Non-pigmented ciliary epithelial cell (primary cell): ENCODE measurements at places on chromosomes 1 and 21.

DNA sequence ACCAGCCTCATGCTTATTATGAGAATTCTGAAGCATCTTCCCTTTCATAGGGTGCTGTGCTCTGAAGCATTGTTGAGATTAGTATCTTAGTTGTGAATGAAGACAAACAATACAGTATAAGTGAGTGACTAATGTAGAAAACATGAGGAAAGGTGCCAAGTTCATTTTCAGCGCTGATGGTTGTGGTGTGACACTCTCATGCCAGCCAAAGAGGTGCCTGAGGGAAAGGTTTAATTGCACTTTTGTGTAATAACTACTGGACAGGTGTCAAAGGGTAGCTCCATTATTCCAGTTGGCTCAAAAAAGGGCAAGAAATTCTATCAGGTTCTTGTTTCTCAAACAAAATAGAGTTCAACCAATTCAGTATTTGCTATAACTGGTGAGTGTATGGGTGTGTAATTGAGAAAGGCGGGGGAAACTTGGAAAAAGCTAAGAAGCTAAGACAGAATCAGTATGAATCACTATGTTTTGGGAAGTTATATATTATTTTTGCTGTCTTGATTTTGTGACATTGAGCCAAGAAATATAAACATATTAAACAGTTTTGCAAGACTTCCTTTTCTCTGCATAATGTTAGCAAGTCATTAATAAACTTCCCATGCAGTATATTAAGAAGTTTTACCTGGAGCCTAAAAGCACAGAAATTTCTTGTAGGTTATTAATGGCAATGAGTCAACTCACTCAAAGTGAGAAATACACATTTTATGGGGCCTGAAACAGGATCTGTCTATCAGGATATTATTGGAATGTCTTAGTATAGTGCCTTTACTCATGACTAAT is 31.8 kb downstream of the KCNK2 start:
- DNase-seq: peak; percentile 47

DNA sequence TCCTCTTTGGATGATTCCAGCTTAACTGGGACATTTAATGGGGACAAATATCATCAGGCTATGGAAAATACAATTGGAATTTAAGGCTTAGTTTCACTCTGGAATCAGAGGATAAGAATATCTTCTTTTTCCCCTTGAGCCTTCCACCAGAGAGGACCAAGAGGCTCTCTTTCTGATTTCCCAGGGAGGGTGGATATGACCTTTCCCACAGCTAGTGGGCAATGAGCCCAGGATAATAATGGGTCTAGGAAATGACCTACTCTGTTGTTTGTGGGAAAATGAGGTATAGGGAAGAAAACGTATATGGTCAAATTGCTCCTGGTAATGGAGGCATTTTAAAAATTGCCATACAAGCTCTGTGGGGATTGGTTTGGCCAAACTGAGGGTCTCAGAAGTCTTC is 1.9 kb downstream of the OR6Y1 start:
- no peak for DNase-seq

GRCh38 chr1:229693129-229693900 is 67.3 kb downstream of the URB2 start:
- no peak for DNase-seq

GRCh38 chr21:36744560-36745231 is 45.8 kb downstream of the SIM2 start:
- DNase-seq: no peak

- DNase-seq: no peak
Measured at GRCh38 chr1:201949491-201949890, 3.1 kb upstream of the LMOD1 start.

GRCh38 chr1:45314266-45314665 is 12.4 kb upstream of the HPDL start:
- no peak for DNase-seq

GRCh38 chr1:57410508-57410907 is 13.4 kb downstream of the DAB1 start:
- DNase-seq: no peak

GRCh38 chr1:226408285-226409184 is 642 bp upstream of the PARP1 start:
- peak; percentile 34 for DNase-seq

DNA sequence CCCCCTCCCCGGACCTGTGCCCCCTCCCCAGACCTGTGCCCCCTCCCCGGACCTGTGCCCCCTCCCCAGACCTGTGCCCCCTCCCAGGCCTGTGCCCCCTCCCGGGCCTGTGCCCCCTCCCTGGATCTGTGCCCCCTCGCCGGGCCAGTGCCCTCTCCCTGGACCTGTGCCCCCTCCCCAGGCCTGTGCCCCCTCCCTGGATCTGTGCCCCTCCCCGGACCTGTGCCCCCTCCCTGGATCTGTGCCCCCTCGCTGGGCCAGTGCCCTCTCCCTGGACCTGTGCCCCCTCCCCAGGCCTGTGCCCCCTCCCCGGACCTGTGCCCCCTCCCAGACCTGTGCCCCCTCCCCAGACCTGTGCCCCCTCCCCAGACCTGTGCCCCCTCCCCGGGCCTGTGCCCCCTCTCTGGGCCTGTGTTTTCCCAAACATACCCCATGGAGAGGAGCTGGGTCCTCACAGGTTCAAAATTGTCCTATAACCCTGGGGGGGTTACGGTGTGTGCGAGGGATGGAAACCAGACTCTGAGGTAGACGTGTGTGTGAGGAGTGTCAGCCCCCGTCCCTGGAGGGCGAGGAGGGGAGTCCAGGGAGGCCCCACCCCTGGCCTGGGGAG is 47.6 kb upstream of the POFUT2 start:
- DNase-seq: no peak

GRCh38 chr1:175503538-175503937 is 239.9 kb downstream of the TNR start:
- DNase-seq: no peak

GRCh38 chr1:26094677-26095383 is 16.8 kb upstream of the PDIK1L start:
- DNase-seq: no peak

DNA sequence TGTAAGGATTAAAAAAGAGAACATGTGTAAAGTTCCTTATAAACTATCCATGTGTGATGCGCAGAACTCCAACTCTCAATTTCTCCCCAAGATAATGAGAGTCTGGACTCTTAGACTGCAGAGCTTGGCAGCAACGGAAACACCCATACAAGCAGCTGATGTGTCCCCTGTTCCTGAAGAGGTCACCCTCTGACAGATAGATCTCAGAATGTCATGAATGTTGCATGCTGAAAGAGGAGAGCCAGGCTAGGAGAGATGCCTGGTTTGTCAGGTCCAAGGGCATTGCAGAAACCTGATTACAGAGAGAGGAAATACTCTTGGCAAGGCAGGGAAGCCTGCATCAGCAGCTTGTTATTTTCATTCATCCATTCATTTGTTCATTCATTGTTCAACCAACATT is 24.2 kb downstream of the MTARC1 start:
- DNase-seq: no peak

- DNase-seq: no peak
Measured at GRCh38 chr1:15116966-15117365, 36.6 kb upstream of the TMEM51 start.

- DNase-seq: no peak
Measured at GRCh38 chr1:35640380-35641232, 720 bp downstream of the PSMB2 start.

GRCh38 chr1:10450156-10450814 is 454 bp downstream of the CORT start:
- no peak for DNase-seq

- DNase-seq: no peak
Measured at GRCh38 chr1:75641325-75641724, 30.4 kb upstream of the SLC44A5 start.

DNA sequence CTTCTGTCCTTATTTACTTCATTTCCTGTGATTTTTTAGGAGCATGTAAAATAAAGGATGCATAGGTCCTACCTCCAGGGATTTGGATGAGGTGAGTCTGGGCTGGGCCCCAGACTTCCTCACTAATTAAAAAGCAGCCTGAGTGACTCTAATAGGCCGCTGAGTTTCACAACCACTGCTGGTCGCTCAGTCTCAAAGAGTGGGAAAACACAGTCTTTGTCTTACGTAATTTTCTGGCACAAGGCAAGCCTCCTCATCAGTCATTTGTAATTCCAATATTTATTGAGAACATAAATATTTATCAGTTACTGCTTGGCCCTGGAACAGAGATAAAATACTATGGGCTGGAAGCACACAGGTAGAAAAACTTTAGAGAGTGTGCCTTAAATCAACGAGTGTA is 195.4 kb upstream of the RUNX1 start:
- no peak for DNase-seq

DNA sequence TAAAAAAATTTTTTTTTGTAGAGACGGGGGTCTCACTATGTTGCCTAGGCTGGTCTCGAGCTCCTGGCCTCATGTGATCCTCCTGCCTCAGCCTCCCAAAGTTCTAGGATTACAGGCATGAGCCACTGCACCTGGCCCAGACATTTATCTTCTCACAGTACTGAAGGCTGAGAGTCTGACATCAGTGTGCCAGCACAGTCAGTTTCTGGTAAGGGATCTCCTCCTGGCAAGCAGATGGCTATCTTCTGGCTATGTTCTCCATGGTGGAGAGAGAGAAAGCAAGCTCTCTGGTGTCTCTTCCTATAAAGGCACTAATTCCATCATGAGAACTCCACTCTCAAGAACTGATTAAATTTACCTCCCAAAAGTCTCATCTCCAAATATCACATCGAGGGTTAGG is 57.8 kb upstream of the C1orf185 start:
- DNase-seq: no peak

- DNase-seq: no peak
Measured at GRCh38 chr1:93811326-93812065, 67.5 kb downstream of the DNTTIP2 start.

GRCh38 chr21:28675331-28676041 is 317.2 kb downstream of the LTN1 start:
- DNase-seq: no peak

- no peak for DNase-seq
Measured at GRCh38 chr1:18126616-18127015, 19.0 kb downstream of the IGSF21 start.

- DNase-seq: no peak
Measured at GRCh38 chr1:182875889-182876288, 36.7 kb downstream of the DHX9 start.

DNA sequence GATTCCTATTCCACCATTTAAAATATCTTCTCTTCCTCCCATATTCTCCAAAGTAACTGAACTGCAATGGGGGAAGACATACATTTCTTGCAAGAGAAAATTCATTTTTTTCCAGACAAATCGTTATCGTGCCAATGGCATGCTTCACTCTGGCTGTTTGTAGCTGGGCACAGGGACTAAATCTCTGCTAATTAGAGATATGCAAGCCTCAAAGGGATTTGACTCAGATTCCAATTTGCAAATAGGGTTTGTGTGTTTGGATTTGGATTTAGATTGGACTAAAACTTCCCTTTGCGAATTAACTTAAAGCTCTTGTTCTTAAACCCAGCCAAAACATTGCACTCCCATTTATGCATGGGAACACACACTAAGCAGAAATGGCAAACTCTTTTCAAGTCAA is 276.2 kb upstream of the DUSP10 start:
- DNase-seq: no peak

DNA sequence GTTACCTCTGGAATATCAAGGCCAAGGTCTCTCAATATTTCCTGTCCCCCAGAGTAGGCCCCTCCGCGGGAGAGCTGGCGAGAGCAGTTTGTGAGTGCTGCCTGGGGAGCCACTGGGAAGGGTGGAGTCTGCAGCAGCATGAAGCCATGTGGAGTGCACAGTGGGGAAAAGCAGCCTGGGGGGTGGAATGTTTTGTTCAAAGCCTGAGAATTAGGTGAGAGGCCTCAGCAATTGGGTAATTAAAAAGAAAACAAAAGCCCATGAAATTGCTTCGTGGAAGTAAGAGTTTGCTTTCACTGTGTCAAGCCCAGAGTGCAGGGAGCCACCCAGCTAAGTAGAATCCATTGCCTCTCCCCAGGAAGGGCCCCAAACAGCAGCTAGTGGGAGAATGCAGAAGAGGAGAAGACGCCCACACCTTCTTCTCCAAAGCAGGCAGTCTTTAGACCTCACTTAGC is 30.2 kb upstream of the DISC1 start:
- DNase-seq: no peak

- no peak for DNase-seq
Measured at GRCh38 chr1:37808369-37809319, 636 bp upstream of the YRDC start.

GRCh38 chr1:19762175-19762779 is 37.4 kb downstream of the TMCO4 start:
- DNase-seq: no peak

- peak; percentile 57 for DNase-seq
Measured at GRCh38 chr1:204426035-204426436, 14.4 kb upstream of the PPP1R15B start.

DNA sequence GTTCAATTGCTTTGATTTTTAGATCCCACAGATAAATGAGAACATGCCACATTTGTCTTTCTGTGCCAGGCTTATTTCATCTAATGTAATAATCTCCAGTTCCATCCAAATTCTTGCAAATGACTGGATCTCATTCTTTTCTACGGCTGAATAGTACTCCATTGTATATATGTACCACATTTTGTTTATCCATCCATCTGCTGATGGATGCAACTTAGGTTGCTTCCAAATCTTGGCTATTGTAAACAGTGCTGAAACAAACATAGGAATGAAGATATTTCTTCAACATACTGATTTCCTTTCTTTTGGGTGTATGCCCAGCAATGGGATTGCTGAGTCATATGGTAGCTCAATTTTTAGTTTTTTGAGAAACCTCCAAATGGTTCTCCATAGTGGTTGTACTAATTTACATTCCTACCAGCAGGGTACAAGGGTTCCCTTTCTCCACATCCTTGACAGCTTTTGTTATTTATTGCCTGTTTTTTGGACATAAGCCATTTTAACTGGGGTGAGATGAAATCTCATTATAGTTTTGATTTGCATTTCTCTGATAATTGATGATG is 344.4 kb downstream of the KCTD3 start:
- no peak for DNase-seq

DNA sequence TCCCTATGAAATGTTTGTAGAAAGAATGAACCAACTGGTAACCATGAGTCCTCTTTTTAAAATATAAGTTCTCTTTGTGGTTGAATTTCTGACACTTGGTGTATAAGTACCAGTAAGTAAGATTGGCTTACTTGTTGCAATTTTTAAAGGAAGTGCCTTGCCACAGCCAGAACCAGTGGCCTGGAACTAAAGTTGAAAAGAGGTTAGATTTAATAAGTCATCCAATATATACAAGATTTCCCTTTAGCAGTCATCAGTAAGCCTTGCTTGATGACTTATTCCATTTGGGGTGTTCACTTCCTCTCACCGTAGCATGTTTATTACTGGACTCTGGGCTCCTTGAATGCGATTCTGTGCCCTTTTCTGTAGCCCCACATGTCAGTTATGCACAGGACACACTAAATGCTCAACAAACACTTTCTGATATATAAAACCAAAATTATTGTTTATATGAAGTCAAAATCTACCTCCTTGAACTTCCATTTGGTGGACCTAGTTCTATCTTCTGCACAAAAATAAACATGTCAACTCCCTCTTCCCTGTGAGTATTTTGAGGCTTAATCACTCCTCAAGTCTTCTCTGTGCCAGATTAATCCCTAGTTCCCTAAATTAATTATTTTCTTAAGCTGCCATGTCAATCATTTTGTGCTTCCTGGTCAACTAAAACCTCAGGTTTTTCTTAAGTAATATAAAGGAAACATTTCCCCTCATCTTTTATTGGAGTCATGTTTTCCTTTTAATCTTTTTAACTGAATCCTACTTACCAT is 218.1 kb downstream of the ST6GALNAC3 start:
- no peak for DNase-seq

GRCh38 chr1:222372221-222372620 is 175.7 kb downstream of the HHIPL2 start:
- DNase-seq: no peak
